ENCODE measurements at places on chromosomes 11 and 22.

DNA sequence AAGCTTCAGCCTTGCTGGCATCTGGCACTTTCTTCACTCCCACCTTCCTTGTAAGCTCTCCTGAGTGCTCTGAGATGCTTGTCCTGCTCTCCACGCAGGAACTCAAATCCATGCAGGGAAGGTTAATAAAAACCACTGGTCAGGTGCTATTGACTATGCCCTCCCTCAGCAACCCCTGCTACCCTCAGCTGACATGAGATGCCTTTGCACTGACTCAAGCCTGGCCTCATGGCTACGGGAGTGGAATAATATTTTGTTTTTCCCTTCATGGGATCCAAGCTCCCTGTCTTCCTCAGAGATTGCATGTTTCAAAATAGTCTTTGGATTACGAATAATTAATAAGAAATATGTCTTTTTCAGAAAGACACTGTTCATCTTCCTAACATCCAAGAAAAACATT is 31.7 kb upstream of the ABCC8 start:
- peak; percentile 22 for DNase-seq

GRCh38 chr11:77590194-77590782 is 535 bp downstream of the AQP11 start:
- no peak for DNase-seq

DNA sequence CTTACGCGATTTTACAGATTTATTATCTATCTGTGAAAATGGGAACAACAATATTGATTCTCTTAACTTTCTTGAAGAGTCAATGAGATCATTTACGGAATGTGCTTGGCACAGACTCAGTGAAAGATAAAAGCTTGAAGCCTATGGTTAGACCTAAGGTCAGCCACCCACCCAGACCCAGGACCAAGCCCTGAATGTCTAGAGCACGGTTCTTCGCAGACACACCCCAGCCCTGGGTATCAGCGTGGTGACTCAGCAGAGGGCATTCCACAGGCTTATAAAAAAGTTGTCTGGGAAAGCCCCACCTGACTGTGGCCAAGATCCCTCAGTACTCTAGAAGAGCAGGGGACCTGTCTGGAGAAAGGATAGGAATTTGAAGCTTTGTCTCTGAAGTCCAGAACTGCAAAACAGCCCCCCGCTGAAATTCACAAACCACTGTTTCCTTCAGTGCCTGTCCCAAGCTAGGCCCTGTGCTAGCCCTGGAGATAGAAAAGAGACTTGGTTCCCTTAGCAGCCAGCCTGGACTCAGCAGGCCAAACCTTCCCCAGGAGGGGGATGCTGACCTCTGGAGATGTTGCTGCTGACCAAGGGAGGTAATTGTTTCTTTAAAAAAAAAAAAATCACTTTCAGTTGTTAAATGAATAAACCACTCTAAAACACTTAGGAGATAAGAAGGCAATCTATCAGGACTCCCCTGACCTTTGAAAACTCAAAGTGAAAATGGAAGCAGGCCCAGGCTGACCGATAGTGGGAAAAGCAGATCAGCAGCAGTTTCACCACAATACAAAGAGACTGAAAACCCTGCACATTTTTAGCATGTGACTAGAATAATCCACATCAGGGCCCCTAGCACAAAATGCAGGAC is 114.0 kb downstream of the ABTB2 start:
- peak; percentile 66 for DNase-seq

DNA sequence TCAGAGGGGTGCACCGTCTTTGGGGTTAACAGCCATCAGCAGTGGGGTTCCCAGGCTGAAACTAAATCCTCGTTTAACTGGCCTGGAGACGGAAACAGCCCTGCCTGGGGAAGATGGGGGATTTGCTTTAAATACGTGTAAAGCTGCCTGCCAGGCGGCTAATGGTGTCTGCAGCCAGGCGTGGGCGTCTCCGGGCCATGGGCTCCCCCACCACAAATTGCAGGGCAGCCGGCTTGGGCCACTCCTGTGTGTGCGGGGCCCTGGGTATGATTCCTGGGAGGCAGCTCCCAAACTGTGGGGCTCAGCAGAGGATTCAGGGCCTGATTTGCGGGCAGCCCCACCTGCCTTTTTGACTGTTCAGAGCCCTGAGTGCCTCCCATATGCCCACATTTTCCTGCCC is 110.5 kb downstream of the KCNQ1 start:
- no peak for DNase-seq

GRCh38 chr22:38355275-38355674 is 38.0 kb upstream of the CSNK1E start:
- DNase-seq, result no peak

- no peak for DNase-seq
Measured at GRCh38 chr11:12069066-12069676, 41.2 kb upstream of the MICAL2 start.

DNA sequence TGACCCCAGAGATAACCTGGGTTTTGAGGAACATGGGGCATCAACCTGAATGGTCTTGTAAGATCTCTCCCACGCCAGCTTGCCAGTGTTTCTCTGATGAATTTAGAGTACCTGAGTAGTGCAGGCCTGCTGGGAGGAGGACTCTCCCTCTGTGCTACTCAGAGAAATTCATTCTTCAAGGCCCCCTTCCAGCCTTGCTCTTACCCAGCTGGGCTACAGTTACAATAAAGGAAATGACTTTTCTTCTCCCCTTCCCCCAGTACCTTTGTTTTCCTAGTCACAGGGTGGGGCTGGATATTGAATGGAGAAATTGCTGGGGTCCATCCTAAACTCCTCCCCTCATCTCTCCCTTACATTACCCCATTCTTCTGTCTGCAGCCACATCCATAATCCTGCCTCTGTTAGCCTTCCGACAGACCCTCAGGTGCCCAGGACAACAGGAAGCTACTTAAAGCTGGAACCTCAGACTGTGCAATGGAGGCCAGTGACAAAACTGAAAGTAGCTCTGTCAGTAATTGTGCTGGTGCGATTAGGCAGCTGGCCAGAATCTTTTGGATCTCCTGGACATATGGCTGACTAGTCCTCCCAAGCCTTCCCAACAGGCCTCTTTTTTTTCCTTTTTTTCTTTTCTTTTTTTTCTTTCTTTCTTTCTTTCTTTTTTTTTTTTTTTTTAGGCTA is 17.4 kb downstream of the LIMK2 start:
- DNase-seq, result no peak

DNA sequence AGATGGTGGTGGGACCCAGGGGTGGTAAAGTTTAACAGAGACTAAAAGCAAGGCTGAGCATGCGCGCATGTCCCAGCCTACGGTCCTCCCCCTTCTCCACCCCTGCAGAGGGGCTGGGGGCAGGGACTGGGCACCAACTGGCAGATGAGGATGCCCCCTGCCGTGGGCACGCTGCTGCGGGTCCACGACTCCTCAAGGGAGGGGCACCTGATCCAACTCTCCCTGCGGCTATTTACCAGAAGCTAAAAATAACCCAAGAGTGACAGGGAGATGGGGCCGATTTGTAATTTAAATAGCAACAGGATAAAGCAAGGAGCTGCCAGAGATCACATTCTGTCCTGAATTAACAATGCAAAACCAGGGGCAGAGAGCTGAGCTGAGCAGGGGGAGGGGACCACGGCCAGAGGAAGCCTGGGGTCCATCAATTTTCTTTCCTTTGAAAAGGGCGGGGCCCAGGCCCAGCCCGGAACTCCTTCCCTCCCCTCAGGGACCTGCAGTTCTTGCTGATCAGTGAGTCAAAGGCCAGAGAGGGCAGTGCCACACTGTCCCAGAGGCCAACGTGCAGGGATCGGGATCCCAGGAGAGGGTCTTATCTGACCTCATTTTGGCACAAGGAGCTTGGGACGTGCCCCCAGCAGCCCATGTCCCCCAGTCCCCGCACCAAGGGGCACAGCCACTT is 8.1 kb upstream of the DGKZ start:
- DNase-seq, result no peak

GRCh38 chr22:33811686-33812085 is 108.6 kb downstream of the LARGE1 start:
- no peak for DNase-seq

DNA sequence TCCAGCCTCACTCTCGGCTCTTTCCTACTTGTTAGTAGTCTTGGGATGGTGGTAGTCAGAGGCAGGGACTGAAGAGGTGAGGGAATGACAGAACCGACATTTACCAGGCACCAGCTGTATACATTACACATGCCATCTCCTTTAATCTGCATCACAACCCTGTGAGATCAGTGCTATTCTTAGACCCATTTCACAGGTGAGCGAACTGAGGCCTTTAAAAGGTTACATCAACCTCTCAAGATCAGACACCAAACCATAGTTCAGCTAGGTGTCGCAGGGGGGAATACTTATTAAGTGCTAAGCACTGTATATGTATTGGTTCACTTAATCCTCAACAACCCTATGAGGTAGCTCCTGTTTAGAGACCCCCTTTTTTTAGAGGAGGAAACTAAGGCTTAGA is 5.6 kb downstream of the PLA2G3 start:
- no peak for DNase-seq

Data from HTR-8/SVneo (cell line).